ENCODE measurements at places on chromosomes 5 and 9.

DNA sequence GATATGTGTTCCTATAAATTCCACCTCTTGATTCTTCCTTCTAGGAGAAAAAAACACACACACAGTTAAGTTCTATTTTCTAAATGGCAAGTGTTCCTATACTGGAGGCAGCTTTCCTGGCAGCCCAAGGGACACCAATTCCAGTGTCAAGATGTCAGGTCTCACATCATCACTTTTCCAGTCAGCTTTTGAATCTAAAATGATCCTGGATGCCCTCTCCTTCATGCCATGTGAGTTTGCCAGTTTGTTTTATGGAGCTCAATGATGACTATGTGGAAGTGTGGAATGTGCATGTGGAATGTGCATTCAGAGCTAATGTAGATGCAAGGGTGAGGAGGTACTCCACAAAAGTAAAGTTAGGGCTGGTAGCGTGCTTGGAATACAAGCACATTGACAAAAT, 269.3 kb upstream of the NMUR2 start:
- no peak for DNase-seq

DNA sequence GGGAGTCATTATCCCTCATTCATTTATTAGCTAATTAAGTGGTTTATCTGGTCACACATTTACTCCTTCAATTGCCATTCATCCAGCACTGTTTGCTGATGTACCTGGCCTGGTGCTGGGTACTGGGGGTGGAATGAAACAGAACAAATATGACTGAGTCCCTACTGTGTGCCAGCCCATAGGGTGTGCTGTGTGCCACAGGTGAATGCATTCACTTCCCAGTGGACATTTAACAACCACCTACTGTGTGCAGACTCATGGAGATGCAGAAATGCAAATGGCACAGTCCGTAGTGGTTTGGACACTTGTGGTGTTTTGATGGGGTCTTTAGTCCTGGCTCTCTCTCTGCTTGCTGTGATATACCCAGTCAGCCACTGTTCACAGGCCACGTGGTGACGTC, 10.5 kb downstream of the NEK6 start:
- DNase-seq, result no peak

GRCh38 chr5:1544294-1544961, 20.7 kb upstream of the LPCAT1 start:
- no peak for DNase-seq

- no peak for DNase-seq
These were observed 125.2 kb downstream of the SLIT3 start for GRCh38 chr5:169175733-169176132.

GRCh38 chr5:58457050-58457449, 2.8 kb downstream of the PLK2 start:
- DNase-seq, result no peak

DNA sequence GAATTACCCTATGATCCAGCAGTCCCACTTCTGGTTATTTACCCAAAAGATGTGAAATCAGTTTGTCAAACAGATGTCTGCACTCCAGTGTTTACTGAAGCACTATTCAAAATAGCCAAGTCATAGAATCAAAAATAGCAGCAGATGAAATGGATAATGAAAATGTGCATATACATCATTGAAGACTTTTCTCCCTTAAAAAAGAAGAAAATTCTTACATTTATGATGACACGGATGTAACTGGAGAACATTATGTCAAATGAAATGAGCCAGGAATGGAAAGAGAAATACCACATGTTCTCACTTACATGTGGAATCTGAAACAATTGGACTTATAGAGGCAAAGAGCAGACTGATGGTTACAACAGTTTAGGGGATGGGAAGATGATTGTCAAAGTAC, 21.5 kb upstream of the PLEKHG4B start:
- DNase-seq, result no peak

GRCh38 chr9:81683238-81683637, 6.1 kb downstream of the TLE1 start:
- DNase-seq, result no peak

GRCh38 chr9:122219856-122220672, 8.7 kb downstream of the LHX6 start:
- DNase-seq, result no peak

- DNase-seq, result no peak
These were observed 271.2 kb downstream of the FAM114A2 start for GRCh38 chr5:153767221-153768188.

DNA sequence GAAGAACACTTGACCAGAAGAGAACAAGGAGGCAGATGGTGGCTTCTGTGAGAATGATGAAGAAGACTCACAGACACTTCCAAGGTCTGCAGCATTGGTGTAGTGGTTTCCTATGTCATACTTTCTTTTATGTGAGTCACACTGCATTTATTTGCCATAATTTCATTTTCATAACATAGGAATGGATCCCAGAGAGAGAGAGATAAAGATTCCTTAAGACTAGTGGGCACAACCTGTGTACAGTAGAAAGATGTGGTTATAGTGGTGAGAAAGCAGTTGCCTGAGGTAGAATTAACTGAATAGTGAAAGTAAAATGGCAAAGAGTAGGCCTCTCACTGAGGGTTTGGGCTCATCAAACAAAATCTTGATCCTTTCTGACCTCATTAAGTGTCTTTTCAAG, 7.6 kb upstream of the CCDC152 start:
- no peak for DNase-seq

GRCh38 chr5:105630803-105631202, 2039.9 kb downstream of the EFNA5 start:
- no peak for DNase-seq

DNA sequence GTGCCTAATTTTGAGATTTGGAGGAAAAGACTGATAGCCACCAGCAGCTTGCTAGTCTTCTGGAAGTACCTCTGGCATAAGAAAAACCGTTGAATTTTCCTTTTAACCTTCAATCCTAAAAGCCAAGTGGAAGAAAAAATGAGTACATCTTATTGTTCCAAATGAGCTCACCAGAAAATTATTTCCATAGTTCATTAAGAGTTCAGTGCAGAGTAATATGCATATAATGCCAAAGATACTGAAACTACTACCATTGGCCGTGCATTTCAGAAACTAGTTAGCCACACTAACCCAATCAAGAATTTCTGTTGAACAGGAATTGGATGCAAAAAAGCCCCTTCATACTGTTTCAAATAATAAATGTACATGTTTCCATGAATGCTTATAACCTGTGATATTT, 607.9 kb downstream of the KCTD16 start:
- no peak for DNase-seq

DNA sequence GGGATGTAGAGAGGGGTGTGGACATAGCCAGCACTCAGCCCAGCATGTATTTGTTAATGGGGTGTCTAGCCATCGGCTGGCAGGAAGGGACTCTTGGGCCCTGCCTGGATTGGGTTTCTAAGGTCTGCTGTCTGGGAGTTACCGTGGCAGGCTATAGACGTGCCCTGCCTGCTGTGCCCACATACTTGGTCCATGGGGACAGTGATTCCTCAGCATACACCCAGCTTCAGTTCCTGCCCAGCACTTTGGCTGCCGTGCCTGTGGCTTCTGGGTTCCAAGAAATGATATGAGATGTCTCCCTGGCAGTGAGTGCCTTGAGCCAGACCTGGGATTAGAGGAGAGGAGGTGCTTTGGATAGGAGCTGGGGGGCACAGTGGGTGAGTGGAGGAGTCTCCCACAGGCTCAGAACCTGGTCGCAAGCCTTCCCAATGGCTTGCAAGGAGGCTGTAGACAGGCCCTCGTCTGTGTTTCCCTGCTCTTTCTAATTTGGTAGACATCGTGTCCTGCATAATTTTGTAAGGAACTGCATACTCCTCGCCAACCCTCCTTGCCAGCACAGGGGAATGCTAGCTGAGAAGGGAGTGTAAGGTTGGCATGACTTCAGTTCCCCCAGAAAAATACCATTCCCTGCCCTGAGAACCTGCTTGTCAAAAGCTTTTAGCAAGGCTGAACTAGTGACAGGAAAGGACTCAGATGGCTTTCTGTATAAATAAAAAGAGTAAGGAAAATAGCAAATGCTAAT, 287.9 kb downstream of the ZSWIM6 start:
- DNase-seq, result no peak

DNA sequence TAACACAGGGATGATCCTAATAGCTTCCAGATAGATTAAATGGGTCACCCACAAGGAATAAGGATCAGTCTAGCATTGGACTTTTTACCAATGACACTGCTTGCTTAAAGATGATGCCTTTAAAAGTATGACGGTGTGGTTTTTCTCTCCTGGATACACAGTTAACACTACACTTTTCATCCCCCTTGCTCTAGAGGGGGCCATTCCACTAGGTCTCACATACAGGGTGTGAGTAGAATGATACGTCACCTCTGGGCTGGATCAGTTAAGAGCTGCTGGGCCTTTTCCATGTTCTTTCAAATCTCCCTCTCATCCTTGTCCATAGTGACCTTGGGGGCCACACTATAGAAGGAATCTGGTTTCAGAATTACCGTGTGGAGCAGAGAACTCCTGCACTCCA, 140.6 kb downstream of the FSTL4 start:
- no peak for DNase-seq

- DNase-seq, result no peak
These were observed 229.7 kb upstream of the PIK3R1 start for GRCh38 chr5:67985686-67986387.

DNA sequence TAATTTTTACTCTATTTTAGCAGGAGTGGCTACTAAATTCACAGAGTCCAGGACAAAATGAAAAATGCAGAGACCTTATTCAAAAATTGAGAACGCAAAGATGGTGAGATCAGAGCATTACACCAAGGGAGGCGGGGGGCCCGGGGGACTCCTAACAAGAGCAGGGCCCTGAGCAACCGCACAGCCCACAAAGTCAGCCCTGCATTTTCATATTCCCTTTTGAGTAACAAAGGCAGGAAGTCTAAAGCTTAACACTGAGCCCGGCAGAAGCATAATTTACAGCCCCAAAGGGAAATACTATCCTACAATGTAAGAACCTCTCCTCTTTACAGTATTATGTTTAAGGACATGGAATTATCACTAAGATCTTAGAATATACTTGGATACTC, 69.4 kb downstream of the TLE1 start:
- DNase-seq, result no peak

- DNase-seq, result no peak
These were observed 41.5 kb downstream of the UBE2R2 start for GRCh38 chr9:33858423-33858822.

All from astrocyte of the cerebellum (primary cell).